Endothelial cell of umbilical vein (primary cell): ENCODE measurements at places on chromosomes 4 and X. TPM values are rescaled to one million over a fixed set of nuclear protein-coding genes. Genes with fewer than 3 reads are reported as not detected.
A peak's percentile ranks its signal among the peaks of the same experiment; 100 is the strongest.

DNA sequence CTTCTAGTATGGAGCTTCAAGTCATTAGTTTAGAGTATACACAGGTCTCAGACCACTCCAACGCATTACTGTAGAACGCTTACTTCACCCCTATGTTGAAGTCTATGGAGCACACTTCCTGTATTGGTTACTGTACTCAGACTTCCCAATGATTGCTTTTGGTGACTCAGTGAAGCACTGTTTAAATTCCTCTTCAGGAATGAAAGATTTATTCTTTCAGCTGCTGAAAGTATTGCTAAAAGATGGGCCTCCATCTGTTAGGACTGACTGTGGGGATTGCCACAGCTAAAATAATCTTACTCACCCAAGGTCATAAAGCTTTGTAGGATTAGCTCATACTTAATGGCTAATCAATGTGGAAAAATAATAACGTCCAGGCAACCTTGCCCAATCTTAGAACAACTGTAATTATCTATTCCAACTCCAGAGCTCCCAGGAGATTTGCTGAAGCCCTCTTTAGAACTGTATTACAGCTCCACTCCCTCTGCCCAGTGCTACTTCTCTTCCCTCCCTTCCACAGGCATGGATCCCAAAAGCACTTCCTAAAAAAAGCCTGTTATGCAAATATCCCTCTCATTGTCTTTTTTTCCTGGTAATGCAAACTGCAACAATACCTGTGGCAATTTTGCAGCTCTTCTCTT is 281.9 kb upstream of the HS3ST1 start:
- no peaks in the 10 kb centered on the region for H3K27me3 ChIP-seq
- H3K4me3 ChIP-seq, result no peak overlapping the region
- no peak for DNase-seq
- H3K36me3 ChIP-seq, result no peaks in the 10 kb centered on the region
- no peak overlapping the region for H3K27ac ChIP-seq

The TMEM129 gene
- 23.2 and 24.8 TPM in 2 replicates for total RNA-seq

GRCh38 chrX:31656013-31656412 is 584.2 kb upstream of the FTHL17 start:
- H3K4me3 ChIP-seq, result no peak overlapping the region
- DNase-seq, result peak; percentile 22
- no peaks in the 10 kb centered on the region for H3K4me1 ChIP-seq
- H3K36me3 ChIP-seq, result no peaks in the 10 kb centered on the region
- no peak overlapping the region for H3K27ac ChIP-seq
- H3K27me3 ChIP-seq, result no peaks in the 10 kb centered on the region

DNA sequence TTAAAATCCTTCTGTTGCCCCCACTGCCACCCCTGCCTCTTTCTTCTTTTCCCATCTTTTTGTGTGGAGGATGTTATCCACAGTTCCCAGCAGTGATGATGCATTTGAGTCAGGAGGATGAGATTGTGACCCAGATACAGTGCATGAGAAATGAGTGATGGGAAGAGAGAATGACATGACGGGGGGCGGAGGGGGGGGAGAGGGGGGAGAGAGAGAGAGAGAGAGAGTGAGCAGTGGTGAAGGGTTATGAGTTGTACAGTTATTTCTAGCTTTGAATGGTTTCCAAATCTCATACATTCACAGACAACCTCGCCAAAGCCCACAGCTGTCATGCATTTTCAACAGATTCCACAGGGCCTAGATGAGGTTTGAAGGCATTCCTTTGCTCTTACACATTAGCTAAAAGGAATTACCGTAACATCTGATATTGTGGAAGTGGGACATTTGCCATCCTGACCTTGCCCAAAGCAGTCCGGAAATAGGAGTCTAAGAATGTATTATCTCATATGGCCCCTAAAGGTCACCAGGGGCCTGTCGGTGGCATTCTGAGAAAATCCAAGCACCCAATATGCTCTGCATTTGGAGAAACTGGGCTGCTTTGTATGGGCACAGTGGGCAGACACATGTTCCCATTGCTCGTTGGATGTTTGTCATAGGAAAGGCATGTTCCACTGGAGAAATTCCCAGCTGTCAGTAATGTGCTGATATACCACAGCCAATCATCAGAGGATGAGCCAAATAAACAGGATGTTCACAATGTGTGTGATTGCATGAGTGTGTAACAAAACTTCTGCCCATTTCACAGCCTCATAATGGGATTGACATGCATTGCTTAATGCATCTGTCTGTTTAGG is 435.8 kb downstream of the SPRY1 start:
- H3K27ac ChIP-seq, result peak overlapping the region; percentile 93
- no peaks in the 10 kb centered on the region for H3K27me3 ChIP-seq
- peaks cover 38% of the 10 kb centered on the region for H3K4me1 ChIP-seq
- DNase-seq, result peak; percentile 86

GRCh38 chr4:121278811-121279368 is 101.9 kb downstream of the QRFPR start:
- no peaks in the 10 kb centered on the region for H3K36me3 ChIP-seq
- no peaks in the 10 kb centered on the region for H3K27me3 ChIP-seq
- H3K4me1 ChIP-seq, result no peaks in the 10 kb centered on the region
- DNase-seq, result no peak

- no peak for DNase-seq
- H3K27ac ChIP-seq, result no peak overlapping the region
- H3K4me3 ChIP-seq, result no peak overlapping the region
Measured at GRCh38 chr4:149045731-149046130, 603.5 kb upstream of the NR3C2 start.

The SATL1 gene
- not detected in 2 replicates for total RNA-seq

GRCh38 chrX:141642979-141643378 is 53.5 kb downstream of the SPANXA2 start:
- no peaks in the 10 kb centered on the region for H3K27me3 ChIP-seq
- no peak overlapping the region for H3K4me3 ChIP-seq
- no peak overlapping the region for H3K27ac ChIP-seq

The CRMP1 gene
- total RNA-seq, result not detected in 2 replicates

The SMPX gene
- total RNA-seq, result not detected in 2 replicates

GRCh38 chr4:188434643-188435042 is 295.4 kb downstream of the TRIML1 start:
- no peaks in the 10 kb centered on the region for H3K36me3 ChIP-seq
- DNase-seq, result no peak
- H3K27me3 ChIP-seq, result no peaks in the 10 kb centered on the region
- H3K4me3 ChIP-seq, result no peak overlapping the region
- H3K4me1 ChIP-seq, result no peaks in the 10 kb centered on the region
- H3K27ac ChIP-seq, result no peak overlapping the region

DNA sequence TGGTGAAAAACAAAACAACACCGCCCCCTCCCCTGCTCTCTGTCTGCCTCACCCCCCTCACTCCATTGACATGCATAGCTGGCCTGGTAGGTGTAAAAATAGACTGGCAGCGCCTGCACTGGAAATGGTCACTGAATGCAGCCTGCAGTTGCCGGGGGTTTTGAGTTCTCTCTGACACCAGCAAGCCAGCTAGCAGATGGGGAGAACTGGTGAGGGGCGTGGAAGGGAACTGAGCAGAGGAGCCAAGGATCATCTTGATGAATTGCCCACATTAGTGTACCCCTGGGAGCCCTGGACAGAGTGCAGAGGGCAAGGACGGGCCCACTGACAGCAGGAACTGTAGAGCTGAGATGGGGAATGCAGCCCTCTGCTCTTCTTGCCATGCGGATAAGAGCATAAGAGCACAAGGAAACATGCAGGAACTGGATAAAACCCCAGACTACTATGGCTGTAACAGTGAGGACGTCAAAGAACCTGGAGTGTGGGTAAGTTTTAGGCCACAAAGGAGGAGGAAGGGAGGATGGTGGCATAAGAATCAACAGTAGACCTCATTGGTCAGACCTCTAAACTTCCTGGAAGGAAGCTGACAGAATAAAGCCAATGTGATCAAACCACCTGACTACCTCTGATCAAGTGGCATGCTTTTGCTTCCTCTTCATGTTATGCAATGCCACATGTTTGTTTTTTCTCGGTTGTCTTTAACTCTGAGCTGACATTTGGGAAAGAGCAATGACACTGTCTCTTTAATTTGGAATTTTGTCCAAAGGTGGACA is 96.3 kb downstream of the ANK2 start:
- no peak overlapping the region for H3K27ac ChIP-seq
- DNase-seq, result no peak
- H3K27me3 ChIP-seq, result no peaks in the 10 kb centered on the region
- H3K36me3 ChIP-seq, result no peaks in the 10 kb centered on the region

GRCh38 chr4:36326476-36327029 is 45.1 kb downstream of the DTHD1 start:
- H3K27ac ChIP-seq, result no peak overlapping the region
- DNase-seq, result no peak
- H3K27me3 ChIP-seq, result no peaks in the 10 kb centered on the region
- H3K4me1 ChIP-seq, result no peaks in the 10 kb centered on the region
- no peaks in the 10 kb centered on the region for H3K36me3 ChIP-seq

The UGT8 gene
- total RNA-seq, result 0.11 and 0.14 TPM in 2 replicates

The BTK gene
- total RNA-seq, result 0.13 TPM in 1 of 2 replicates, not detected in the other

The ZNF185 gene
- 19.7 and 31.6 TPM in 2 replicates for total RNA-seq

GRCh38 chr4:41212616-41213203 is 1.6 kb downstream of the APBB2 start:
- H3K27ac ChIP-seq, result peak overlapping the region; percentile 49
- DNase-seq, result peak; percentile 86
- no peaks in the 10 kb centered on the region for H3K36me3 ChIP-seq
- no peaks in the 10 kb centered on the region for H3K27me3 ChIP-seq

The HERC5 gene
- 0.30 and 0.91 TPM in 2 replicates for total RNA-seq

GRCh38 chrX:20063716-20064351 is 52.9 kb downstream of the MAP7D2 start:
- no peak overlapping the region for H3K27ac ChIP-seq
- no peak for DNase-seq
- no peaks in the 10 kb centered on the region for H3K27me3 ChIP-seq
- peaks cover 4% of the 10 kb centered on the region for H3K4me1 ChIP-seq
- no peaks in the 10 kb centered on the region for H3K36me3 ChIP-seq
- H3K4me3 ChIP-seq, result no peak overlapping the region

The SHISA3 gene
- total RNA-seq, result 11.6 and 12.0 TPM in 2 replicates

The PNMA6A gene
- 1.3 and 1.8 TPM in 2 replicates for total RNA-seq

The NEUROG2 gene
- not detected in 2 replicates for total RNA-seq
